ENCODE measurements at places on chromosomes 5 and 9.
A peak's percentile ranks its signal among the peaks of the same experiment; 100 is the strongest.

- no peak for DNase-seq
Measured at GRCh38 chr9:94480205-94480604, 74.7 kb upstream of the PCAT7 start.

DNA sequence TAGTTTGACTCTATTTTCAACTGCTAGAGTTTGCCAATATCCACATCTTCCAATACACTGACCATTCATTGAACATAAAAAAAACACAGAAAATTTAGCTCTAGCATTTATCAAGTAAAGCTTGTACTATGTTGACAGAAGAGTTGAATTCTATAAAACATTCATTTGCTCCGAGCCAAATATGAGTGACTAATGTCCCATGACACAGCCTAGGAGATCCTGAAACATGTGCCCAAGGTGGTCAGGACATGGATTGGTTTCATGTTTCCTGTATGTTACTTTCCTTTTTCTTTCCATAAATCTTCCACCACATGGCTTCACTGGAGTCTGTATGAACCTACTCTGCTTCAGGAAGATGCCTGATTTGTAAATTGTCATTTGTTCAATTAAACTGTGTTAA is 122.4 kb upstream of the PRDM9 start:
- DNase-seq, result no peak

- no peak for DNase-seq
Measured at GRCh38 chr9:14216612-14217194, 97.2 kb downstream of the NFIB start.

- DNase-seq, result peak; percentile 68
Measured at GRCh38 chr9:113219969-113220368, 1.1 kb downstream of the FKBP15 start.

GRCh38 chr5:80961376-80962281 is 1.5 kb downstream of the RASGRF2 start:
- DNase-seq, result no peak

DNA sequence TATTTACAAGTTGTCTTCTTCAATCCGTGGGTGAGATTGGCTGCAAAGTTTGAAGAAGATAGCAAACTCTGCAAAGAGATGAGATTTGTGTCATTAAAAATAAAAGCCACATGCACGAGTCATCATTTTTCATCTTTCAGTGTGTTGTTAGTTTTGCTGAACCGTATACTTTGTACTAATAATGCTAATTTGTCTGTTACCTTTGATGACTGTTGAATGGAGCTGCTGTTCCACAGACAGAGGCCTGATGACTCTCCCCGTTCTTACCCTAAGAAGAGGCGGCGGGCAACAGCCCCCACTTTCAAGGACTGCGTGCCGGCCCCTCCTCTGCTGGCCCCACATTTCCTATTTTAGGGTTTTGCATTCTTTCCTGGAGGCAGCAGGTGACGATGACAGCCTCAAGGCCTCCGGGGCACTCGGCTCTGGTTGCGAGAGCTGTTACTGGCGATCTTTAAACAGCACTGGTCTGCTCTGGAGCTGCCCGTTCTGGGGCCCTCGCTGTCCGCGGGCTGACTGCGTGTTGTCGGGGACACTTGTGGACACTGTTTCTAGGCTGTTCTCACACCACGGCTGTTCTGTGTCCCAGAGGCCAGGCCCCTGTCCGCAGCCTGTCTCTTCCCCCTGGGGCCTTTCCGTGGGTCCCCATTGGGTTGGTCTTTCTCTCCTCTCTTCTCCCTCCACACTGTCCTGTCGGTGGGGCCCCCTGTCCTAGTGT is 35.1 kb downstream of the NDUFS6 start:
- no peak for DNase-seq

GRCh38 chr5:4099386-4099785 is 503.8 kb downstream of the IRX1 start:
- DNase-seq, result no peak

GRCh38 chr5:65727491-65728156 is 5.6 kb downstream of the NLN start:
- no peak for DNase-seq

DNA sequence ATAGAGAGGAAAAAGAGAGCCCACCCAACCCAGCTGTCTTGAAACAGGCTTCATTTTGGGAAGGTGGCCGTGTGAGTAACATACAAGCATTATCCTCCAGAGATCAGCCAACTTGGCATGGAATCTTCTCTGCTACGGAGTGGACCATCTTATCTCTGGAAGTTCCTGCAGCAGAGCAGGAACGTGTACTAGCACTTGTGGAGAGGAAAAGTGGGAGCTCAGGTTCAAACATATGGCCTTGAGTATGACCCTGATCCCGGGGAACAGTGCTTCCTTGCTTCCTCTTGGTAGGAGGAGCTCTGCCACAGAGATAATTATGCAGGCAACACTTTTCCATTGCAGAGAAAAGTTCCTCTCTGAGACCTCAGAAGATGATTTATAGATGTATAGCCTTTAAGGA is 490.4 kb upstream of the ACO1 start:
- no peak for DNase-seq

DNA sequence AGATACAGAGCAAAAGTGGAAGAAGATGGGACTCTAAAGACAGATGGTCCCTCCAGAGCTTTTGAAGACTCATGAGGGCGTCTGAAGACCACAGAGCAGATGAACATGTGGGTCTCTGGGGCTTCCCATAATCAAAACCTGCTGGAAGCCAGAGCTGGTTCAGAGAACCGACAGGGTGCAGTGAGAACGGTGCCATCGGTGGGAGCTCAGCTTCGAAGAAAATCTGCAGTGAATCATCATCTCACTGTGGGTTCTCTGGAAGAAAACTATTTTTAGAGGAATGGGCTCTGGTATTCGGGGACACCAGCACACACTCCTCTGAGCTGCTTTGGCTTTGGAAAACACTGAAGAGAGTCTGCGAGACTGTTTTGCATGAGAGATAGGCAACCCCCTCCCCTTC is 222.4 kb upstream of the PANK3 start:
- DNase-seq, result peak; percentile 88

DNA sequence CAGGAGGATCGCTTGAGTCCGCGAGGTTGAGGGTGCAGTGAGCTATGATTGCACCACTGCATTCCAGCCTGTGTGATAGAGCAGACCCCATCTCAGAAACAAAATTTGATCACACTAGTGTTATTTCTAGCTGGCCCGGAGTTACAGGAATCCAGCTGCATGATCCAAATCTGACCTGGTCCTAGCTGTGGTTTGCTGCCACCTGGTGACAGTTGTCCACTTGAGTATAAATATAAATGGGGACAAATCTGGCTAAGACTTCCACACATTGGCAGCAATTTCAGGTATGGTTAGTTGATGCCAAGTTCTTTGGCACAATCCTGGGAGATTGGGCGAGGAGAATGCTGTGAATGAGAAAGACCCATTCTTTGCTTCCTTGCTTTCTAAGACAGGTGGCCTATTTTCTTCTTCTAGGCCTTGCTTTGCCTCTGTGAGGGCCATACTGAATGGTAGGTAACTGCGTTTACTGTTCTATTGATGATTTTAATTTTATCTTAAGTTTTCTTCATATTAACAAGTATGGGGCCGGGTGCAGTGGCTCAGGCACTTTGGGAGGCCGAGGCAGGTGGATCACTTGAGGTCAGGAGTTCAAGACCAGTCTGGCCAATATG is 35.4 kb downstream of the UBE2R2 start:
- DNase-seq, result peak; percentile 34

- DNase-seq, result no peak
Measured at GRCh38 chr9:88307136-88307535, 81.1 kb upstream of the SPIN1 start.

- no peak for DNase-seq
Measured at GRCh38 chr5:171614971-171615653, 170.5 kb upstream of the SMIM23 start.

GRCh38 chr9:91522481-91522880 is 98.8 kb upstream of the NFIL3 start:
- DNase-seq, result peak; percentile 21

- no peak for DNase-seq
Measured at GRCh38 chr5:132056610-132057497, 3.6 kb upstream of the IL3 start.

DNA sequence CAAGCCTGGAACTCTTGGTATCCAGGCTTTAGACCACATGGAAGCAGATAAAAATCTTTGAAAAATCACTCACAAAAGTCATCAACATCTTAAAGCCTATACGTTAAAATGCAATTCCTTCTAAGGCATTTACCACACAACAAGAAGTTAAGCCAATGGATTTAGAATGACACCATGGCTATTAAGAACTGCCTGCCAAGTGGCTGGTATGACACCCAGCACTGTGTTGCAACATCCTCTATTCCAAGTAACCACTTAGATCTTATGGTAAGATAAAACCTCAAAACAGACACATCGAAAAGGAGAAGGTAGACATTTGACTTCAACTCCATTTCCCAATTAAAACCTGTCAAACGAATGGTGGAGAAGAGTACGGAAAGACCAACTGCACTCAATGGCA is 344.2 kb upstream of the SLC30A5 start:
- peak; percentile 61 for DNase-seq

DNA sequence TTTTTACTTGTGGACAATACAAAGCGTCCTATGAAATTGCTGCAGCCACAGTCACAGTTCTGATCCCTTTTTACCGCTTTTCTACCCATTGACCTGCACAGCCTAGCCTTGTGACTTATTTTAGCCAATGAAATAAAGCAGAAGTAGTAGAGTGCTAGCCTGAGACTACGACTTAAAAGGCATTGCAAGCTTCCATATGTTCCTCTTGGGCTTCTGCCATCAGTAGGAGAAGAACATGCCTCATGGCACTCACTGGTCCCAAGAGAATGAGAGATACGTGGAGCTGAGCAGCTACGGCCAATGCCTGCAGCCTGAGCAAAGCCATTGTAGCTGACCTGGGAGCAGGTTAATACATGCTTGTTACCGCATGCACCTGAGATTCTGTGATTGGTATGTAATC is 416.6 kb upstream of the CLINT1 start:
- no peak for DNase-seq

GRCh38 chr9:97848480-97849237 is 4.4 kb upstream of the FOXE1 start:
- DNase-seq, result no peak

GRCh38 chr5:81980598-81981260 is 8.9 kb downstream of the ATG10 start:
- no peak for DNase-seq

GRCh38 chr9:9749591-9749990 is 863.2 kb downstream of the PTPRD start:
- no peak for DNase-seq

- DNase-seq, result no peak
Measured at GRCh38 chr9:35743452-35743851, 5.6 kb downstream of the GBA2 start.

GRCh38 chr9:3243683-3244082 is 282.1 kb downstream of the RFX3 start:
- DNase-seq, result no peak

DNA sequence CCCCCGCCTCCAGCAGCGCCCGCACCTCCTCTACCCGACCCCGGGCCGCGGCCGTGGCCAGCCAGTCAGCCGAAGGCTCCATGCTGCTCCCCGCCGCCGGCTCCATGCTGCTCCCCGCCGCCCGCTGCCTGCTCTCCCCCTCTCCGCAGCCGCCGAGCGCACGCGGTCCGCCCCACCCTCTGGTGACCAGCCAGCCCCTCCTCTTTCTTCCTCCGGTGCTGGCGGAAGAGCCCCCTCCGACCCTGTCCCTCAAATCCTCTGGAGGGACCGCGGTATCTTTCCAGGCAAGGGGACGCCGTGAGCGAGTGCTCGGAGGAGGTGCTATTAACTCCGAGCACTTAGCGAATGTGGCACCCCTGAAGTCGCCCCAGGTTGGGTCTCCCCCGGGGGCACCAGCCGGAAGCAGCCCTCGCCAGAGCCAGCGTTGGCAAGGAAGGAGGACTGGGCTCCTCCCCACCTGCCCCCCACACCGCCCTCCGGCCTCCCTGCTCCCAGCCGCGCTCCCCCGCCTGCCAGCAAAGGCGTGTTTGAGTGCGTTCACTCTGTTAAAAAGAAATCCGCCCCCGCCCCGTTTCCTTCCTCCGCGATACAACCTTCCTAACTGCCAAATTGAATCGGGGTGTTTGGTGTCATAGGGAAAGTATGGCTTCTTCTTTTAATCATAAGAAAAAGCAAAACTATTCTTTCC is 19.3 kb downstream of the CDKN2A start:
- DNase-seq, result no peak

DNA sequence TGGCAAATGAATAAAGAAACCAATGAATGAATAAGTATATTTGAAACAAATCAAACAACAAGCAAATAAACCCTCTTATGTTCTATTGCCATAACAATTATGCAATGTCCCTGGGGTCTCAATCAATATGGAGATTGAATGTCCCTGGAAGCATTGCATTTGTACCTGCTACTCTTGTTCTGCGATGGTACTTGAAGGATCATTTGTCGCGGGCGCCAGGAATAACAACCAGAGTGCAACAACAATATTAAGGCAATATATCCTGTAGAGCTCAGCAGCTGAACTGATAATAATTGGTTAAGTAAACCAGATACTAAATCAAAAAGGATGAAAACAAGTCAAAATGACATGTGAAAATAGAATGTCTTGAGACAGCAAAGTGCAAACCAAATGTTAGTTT is 1001.9 kb upstream of the NUDT12 start:
- DNase-seq, result no peak

DNA sequence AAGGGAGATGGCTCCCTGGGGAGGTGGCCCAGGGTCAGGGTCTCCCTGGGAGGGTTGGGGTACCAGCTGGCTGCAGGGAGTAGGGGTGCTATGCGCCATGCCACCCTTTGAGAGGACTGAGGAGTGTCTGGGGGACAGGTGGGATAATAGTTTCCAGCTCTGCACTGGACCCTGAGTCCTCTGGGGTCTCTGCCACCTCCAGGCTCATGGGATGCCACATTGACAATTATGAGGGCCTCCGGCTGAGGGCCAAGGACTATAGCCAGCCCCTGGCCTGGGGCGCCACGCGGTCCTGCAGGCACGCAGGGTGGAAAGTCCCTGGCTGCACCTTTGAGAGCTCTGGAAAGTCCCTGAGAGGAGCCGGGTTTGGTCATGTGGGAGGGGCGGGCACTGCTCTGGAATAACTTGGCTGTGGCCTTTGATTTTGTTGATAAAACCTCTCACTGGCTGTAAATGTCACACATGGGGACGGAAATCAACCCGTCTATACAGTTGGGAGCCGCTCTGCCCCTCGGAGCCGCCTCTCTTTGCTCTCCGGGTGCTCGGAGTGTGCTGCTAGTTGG is 16.0 kb downstream of the TRAF2 start:
- DNase-seq, result no peak
